ENCODE measurements at places on chromosomes 16 and 17.

DNA sequence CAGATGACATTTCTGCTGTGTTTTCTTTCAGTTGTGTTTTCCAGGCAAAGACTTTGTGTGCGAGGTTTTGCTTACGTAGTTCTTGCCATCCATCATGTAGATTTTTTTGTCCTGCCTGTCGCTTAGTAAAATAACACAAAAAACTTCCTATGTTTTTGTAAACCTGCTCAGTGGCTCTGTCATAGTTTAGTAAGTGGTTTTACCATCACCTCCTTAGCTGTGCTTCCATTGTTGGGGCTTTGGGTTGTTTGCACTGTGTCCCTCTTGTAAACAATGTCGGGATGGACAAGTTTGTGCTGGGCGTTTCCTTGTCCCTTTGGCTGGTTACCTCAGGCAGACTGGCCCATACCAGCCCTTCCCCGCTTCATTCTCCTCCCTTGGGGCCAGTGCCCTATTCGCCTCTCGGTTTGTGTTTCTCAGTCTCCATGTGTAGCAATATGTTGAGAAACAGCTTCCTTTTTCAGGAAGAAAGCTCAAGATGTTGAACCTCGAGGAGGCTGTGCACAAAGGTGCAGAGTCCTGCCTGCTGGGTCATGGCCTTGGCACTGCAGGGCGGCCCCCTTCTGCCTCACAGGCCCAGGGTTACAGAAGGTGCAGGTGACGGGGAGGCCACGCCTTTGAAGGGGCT, 74.6 kb downstream of the KSR1 start:
- DNase-seq, result no peak

DNA sequence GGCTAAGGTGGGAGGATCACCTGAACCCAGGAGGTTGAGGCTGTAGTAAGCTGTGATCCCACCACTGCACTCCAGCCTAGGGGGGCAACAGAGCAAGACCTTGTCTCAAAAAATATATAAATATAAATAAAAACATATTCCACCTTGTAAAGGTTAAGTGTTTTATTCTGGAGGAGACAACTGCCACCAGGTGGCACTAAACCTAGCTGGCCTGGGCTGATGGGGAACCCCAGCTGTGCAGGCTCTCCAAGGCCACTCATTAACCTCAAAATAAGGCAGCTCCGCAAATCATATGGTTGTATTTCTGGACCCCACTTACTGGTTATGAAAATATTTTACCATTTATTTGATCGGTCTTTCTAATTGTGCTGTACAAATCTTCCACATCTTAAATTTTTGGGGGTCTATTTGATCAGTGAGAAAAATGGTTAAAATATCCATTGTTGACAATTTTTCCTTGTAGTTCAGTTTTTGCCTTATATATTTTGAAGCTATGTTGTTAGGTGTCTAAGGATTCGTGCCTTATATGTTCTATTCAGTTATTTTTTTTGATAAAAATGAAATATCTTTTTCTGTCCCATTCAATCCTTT, 8.5 kb upstream of the ICAM2 start:
- DNase-seq, result peak; percentile 77

GRCh38 chr17:58308173-58308984, 20.2 kb downstream of the TSPOAP1 start:
- DNase-seq, result no peak

DNA sequence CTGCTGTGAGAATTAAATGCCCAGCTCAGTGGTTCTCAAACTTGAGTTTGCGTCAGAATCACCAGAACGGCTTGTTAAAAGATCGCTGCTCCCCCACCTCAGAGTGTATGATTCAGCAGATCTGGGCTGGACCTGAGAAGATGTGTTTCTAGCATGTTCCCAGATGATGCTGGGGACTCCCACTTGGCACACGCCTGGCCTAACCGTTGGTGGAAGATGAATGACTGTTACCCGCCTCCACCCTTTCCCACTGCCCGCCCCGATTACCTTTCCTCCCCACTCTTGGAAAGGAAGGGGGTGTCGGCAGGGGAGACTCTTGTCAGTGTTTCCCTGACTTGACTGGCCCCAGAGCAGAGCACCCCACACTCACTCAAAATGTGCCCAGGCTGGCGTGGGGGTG, 29.3 kb upstream of the ABCC3 start:
- no peak for DNase-seq

DNA sequence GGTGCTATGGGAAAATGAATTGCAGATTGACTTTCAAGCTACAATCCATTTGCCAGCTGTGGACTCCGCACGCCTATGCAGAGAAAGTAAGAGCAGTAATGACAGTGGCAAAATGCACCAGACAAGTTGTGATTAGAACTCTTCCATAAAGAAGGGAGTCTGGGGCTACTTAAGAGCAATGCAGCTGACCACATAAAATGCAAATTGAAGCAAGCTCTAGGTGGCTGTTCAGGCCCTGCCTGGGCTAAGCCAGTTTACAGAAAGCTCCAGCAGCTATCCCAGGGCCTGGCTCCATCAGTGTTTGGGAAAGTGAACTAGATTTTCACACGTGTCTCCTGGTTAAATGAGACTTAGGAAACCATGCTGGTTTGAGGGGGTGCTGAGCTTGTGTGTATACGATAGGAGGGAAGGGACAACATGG, 2.2 kb upstream of the MAP2K6 start:
- DNase-seq, result no peak
